Central memory CD8-positive, alpha-beta T cell (primary cell): ENCODE measurements at places on chromosomes 3 and 15.

- no peak overlapping the region for H3K27ac ChIP-seq
- H3K36me3 ChIP-seq = no peaks in the 10 kb centered on the region
- DNase-seq = no peak
- peaks cover 49% of the 10 kb centered on the region for H3K27me3 ChIP-seq
Observed at GRCh38 chr15:66840615-66841390, 138.8 kb downstream of the SMAD6 start.

GRCh38 chr15:36589971-36590370, 10.5 kb downstream of the CDIN1 start:
- DNase-seq = no peak

DNA sequence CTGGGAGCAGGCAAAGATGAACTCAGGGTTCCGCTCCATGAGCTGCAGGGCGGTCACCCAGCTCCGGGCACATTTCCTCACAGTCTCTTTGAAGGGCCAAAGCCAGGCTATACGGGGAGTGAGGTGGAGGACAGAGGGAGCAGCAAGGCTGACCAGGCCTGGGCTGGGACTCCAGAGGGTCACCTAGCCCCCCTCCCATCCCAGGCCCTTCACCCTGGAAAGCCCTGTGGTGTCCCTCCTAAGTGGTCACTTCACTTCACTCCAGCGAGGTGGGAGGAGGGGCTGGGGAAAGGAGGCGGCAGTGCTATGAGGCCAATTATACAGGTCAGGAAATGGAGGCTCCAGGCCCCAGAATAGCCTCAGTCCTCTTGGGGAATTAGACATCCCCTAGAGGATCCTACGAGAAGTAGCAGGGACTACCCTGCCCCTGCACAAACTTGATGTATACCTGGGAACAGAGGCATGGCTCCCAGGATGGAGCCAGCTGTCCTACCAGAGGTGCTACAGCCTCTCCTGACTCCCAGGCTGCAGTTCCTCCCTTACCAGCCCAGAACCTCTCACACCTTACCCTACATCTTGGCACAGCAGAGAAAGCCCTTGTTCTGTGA, 5.7 kb downstream of the MAN2C1 start:
- H3K27me3 ChIP-seq = no peaks in the 10 kb centered on the region
- H3K27ac ChIP-seq = no peak overlapping the region
- H3K4me1 ChIP-seq = peaks cover 17% of the 10 kb centered on the region
- no peak for DNase-seq
- H3K36me3 ChIP-seq = peaks cover 32% of the 10 kb centered on the region
- no peak overlapping the region for H3K4me3 ChIP-seq

DNA sequence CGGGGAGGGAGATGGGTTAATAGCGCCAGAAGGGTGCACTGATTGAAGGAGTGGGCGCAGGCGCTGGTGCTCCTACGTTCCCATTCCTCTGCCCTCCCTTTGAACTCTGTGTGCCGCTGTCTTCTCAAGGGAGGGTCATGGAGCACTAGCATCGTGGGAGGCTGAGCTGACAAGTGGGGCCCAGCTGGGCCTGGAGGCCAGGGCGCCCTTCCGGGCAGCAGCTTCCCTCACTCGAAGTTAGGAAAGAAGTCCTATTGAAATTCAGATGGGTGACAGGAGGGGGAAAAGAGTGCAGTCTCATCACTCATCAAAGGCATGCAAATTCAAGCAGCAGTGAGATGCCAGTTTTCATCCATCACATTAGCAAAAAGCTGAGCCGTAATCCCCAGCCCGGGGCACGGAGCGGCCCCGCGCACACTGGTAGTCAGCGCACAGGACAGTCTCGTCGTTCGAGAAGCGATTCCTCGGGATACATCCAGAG, 128.2 kb downstream of the LRRK1 start:
- DNase-seq = no peak
- peaks cover 3% of the 10 kb centered on the region for H3K36me3 ChIP-seq
- no peaks in the 10 kb centered on the region for H3K4me1 ChIP-seq
